ENCODE measurements at places on chromosomes 7 and 10.

DNA sequence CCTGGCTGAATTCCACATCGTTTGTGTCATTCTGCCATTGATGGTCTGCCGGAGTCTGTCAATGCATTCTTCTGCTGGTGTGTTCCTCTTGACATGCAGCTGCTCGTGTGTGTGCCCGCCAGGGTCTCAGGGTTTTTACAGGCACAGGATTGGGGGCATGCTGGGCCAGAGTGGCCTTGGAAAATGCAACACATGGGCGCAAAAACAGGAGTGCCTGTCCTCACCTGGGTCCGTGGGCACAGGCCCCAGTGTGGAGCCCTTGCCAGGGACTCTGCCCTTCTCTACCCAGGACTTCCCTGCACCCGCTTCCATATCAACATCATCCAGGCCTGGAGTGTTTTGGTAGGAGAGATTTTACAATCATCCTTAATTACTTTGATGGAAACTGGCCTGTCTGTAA, 340.7 kb downstream of the KIF20B start:
- DNase-seq, result no peak

GRCh38 chr10:90306187-90306586, 551.7 kb downstream of the HTR7 start:
- DNase-seq, result no peak

GRCh38 chr10:117892681-117893220, 154.0 kb downstream of the RAB11FIP2 start:
- no peak for DNase-seq

DNA sequence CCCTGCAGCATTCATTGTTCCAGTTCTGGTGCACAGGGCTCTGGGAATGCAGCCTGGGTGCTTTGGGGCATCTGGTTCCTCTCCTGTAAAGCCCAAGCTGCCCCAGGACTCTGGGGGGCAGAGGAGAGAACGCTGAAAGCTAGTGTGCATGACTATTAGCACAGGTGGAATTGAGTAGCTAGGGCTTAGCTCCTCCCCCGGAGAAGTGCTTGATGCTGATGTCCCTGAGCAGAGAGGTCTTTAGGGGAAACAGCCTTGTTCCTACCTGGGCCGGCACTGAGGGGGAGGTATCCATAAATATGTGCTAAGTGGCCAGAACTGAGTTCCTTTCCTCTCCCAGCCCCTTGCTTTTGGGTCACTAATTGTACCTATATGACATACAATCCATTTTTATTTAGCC, 3.9 kb downstream of the ADCY1 start:
- no peak for DNase-seq

DNA sequence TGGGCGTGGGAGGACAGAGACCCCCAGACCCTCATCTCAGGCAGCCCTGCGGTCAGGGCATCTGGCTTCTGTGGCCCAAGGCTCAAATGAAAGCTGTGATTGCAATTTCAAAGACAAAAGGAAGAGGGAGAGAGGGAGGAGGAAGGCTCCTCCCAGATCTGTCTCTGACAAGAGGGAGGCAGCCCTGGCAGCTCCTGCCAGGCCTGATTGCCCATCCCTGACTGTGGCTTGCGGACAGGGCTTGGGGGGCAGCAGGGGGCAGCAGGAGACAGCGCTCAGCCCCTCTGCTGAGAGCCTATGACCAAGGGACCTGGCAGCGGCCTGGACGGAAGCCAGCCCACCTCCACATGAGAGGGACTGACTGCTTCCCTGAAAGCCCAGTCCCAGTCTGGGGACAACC, 91.8 kb downstream of the PTPRN2 start:
- DNase-seq, result peak; percentile 43

DNA sequence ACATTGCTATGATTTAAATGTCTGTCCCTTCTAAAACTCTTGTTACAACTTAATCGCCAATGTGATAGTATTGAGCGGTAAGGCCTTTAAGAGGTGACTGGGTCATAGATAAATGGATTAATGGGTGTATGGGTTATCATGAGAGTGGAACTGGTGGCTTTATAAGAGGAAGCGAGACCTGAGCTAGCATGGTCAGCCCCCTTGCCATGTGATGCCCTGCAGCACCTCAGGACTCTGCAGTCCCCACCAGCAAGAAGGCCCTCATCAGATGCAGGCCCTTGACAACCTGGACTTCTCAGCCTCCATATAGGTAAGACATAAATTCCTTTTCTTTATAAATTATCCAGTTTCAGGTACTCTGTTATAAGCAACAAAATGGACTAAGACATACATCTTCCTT, 15.6 kb downstream of the PARP12 start:
- DNase-seq, result no peak

GRCh38 chr7:96236198-96237039, 85.5 kb downstream of the SLC25A13 start:
- DNase-seq, result no peak

DNA sequence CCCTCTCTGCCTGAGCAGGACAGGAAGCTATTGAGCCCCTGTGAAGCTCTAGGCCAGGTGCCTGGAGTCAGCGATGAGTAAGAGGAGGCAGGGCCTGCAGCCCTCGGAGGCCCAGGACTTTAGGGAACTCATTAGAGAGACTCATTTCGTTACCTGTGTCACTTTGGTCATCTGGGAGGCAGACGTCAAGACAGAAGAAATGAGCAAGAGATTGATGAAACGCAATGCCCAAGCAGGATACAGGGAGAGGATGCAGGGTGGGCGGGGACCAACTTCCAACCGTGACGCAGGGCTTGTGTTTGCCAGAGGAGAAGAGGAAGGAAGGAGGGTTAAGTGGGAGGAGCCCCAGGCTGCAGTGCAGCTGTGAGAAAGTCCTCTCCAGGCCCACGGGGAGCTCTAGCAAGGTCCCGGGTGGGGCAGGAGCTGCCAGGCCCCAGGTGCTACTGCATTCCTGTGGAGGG, 26.4 kb upstream of the GNA12 start:
- no peak for DNase-seq

- DNase-seq, result no peak
Measured at GRCh38 chr7:139117599-139118233, 8.2 kb upstream of the ZC3HAV1 start.

DNA sequence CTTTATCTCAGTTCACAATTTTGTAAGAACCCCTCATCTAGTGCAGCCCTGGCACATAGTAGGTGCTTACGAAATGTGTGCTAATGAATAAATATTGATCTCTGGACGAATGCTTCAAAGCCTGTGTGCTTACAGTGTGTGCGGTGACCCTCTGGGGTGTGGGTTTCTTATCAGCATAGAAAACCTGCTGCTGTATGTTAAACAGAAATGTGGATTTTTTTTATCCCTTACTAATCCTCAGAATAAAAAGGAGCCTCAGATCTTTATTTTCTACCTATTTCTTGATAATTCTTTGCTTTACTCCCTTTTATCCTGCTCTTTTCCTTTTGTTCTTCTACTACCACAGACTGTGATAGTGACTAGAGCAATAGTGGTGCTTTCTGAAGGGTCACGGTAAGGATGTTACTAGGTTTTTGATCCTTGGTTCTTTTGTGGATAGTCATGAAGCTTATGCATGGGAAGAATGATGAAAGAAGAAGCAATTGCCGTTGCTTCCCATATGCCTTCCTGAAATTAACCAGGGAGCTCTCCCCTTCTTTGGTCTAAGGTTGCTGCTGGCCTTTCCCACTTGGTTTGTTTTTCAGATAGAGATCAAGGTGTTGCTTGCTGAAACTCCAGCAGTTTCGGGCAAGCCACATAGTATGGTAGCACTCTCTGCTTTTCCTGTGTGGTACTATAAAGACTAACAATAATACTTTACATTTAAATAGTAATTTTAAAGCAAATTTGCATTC, 44.7 kb downstream of the SPAG6 start:
- DNase-seq, result no peak

- DNase-seq, result no peak
Measured at GRCh38 chr7:142620402-142620801, 128.9 kb upstream of the PRSS1 start.

GRCh38 chr10:44572146-44572545, 187.2 kb upstream of the CXCL12 start:
- no peak for DNase-seq

DNA sequence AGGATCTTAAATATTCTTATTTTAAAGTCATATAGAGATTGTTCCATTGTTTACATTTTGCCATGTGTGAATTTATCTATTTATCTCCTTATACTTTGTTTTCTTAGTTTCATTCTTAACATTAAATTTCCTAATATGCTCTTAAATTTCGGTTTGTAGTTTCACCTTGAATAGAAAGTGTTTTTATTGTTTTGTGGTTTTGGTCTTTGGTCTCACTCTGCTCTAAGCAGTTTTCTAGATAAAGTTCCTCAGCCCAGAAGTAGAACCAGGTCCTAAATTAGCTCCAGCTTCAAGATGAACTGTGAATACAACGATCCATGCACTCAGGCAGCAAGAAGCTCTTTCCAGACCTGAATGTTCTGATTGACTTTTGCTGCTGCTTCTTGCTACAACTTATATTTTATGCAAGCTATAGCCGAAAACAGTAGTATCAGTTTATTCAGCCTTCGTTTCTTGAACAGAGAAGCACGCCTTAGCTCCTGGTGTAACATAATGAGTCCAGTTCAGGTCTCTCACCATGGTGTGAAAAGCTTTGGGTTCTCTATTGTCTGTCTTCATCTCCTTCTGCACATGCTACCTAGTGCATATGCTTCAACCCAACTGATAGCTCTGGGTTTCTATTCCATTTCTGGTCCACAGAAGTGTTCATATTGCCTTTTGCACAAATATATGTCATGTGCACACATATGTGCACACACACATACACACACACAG, 95.3 kb downstream of the SEM1 start:
- DNase-seq, result no peak

DNA sequence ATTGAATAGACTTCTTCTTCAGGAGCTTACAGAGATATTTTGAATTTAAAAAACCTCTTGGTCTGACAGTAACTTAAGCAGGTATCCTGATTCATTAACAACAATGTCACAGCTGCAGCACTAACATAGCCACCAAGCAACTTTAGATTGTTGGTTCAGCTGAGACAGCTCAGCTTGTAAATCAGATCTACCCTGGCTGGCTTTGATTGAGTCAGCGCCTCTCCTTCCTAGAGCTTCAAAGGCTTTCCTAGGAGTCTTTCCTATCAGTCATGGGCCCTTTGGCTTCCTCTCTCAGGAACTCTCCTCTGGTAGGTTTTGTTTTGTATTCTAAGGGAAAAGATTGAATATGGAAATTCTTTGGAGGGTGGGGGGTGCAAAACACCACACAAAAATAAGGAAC, 70.7 kb upstream of the STEAP4 start:
- DNase-seq, result no peak

GRCh38 chr7:149855361-149856305, 17.5 kb downstream of the ZNF862 start:
- no peak for DNase-seq

- DNase-seq, result no peak
Measured at GRCh38 chr10:101014230-101014884, 14.7 kb downstream of the LZTS2 start.

DNA sequence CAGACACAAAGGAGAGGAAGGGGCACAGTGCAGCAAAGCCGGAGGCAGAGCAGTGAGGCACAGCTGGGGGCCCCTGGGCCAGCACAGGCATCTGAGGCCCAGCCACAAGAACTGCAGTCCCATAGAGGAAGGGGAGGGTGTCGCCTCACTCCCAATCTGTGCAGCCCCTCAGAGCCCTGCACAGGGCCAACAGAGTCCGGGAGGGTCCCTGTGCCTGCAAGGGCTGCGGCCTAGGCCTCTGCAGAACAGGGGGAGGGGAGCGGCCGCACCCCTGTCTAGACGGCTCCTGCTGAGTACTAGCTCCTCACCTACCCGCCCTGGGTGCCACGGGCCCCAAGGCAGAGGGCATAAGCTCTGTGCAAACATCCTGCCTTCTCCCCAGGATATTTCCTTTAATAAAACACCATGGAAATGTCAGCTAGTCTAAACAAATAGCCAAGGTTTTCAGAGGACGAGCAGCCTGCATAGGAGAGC, 32.4 kb upstream of the RET start:
- DNase-seq, result no peak

GRCh38 chr7:105315357-105315756, 73.4 kb downstream of the SRPK2 start:
- DNase-seq, result no peak

DNA sequence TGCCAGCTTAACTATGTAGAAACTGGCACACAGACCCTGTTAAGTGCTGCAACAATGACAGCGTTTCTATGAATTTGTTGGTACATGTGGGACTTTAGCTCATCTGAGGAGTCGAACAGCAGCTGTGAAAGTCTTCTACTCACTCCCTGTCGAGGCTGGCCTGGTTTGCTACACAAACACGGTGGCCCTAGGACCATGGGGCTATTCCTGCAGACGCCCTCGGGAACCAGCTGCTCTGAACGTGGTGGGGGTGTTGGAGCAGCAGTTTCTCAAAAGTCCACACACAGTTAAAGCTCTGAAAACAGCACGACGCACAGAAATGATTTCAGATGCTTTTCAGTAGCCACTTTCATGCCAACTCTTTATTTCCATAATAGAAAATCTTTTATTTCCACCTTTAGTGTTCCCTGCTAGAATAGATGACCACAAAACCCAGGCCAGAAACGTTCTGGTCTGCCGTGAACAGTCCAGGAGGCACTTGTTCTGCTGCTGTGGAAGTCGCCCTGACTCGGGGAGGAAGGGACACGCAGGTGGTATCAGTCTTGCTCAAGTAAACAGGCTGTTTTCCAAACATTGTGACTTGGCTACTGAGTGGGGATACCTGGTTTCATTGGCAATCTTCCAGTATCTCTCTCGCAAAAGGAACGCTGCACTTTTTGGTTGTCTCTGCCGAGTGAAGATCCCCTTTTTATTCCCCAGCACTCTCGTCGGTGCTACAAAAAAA, 21.5 kb downstream of the GUSB start:
- DNase-seq, result no peak

DNA sequence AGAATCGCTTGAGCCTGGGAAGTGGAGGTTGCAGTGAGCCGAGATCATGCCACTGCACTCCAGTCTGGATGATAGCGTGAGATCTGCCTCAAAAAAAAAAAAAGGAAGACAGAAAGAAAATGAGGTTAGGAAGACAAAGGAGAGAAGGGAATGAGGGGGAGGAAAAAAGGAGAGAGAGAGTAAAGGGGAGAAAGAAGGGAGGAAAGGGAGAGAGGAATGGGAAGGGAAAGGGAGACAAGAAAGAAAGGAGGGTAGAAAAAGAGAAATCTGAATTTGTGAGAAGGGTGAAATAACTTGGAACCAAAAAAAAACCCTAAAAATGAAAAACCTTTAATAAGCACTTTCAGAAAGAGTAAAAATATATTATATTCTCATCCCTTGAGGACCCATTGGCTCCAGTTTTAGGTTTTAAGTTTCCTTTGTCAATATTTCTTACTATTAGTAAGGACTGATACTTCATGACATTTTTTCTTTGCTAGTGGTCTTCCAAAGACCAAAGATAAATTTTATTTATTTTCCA, 54.9 kb downstream of the POT1 start:
- no peak for DNase-seq

- DNase-seq, result no peak
Measured at GRCh38 chr10:77850620-77851231, 75.8 kb downstream of the DLG5 start.

Data from SW 1271 (cell line).